ENCODE measurements at places on chromosomes 12 and 14. TPM values are rescaled to one million over a fixed set of nuclear protein-coding genes. Genes with fewer than 3 reads are reported as not detected.

Gene CCNK
- total RNA-seq: 5.0 TPM

Gene BEGAIN
- 1.3 TPM for total RNA-seq

Gene RPAP3
- total RNA-seq: 44.8 TPM

Gene FITM1
- total RNA-seq: not detected

DNA sequence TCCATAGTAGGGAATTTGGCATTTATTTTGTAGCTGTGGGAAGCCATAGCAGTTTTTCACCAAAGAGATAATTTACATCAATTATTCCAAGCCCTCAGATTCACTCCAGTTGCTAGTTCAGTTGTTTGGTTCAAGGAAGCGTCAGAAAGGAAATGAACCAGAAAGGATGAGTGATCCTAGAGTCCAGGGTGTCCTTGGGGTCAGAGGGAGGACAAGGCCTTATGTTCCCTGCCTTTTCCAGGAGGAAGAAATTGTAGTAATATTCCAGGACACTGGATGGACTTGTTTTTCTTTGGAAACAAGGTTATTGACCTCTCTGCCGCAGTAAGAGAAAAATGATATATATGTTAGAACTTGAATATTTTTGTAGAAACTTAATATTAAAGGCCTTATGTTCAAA lies 409.5 kb downstream of the RGS6 start:
- no peak for DNase-seq

- peak; percentile 17 for DNase-seq
Observed at GRCh38 chr12:101566318-101566717, 28.5 kb upstream of the MYBPC1 start.

GRCh38 chr14:20184181-20184580 lies 6.5 kb upstream of the OR11G2 start:
- no peak for DNase-seq

DNA sequence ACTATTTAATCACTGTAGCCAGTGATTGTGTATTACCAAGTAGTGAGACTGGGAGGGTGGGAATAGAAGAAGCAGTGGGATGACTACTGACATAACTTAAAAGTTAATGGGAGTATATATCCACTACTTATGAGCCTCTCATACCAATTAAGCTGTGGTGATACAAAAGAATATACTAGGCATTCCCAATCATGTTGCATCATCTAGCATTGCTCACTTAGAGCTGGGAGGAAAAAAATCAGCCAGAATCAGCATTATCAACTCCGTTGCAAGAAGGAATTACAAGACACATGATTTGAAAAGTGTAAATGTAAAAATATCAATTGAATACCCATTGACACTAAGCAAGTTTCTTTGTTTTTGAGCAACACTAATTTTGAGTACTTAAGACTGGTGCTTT lies 745 bp upstream of the PPP1R36 start:
- DNase-seq: no peak

DNA sequence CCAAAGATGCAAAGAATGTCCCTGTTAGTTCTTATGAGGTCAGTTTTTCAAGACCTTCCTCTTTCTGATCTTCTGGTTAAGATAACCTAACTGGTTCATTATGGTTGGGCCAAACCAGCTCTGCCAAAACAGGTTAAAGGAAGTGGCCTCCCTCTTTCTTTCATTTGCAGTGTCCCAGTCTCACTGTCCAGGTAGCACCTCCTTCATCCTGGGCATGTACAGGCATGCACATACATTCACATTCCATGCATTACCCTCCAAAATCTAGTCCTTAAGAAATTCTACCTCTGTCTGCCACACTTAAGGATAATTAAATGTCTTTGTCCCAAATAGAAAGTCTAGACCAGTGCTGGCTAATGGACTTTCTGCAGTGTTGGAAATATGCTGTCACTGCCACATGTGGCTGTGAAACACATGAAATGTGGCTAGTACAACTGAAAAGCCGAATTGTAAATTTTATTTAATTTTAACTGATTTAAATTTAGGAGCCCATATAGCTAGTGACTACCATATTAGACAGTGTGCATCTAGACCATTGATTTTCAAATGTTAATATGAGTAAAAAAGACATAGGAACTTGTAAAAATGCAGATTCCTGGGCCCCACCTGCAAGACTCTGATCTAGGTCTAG lies 169.3 kb downstream of the PCNX1 start:
- DNase-seq: no peak

DNA sequence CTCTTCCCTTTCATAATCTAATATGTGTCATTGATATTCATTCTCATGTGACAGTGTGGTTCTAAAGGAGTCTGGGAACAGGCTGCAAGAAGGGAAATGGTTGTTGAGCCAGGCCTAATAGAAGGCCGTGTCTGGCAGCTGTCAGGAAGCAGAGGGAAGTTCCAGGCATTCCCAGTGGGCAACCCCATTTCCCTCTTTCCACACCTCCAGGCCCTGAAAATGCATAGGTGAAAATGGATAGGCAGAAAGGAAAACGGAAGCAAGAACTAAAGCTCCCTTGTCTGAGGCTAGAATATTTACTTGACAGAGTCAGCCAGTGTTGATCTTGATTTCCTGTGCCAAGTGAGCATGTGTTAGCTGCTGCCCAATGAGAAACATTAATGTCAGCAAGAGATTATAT lies 97.7 kb downstream of the PPM1A start:
- DNase-seq: no peak

GRCh38 chr12:132506328-132507160 lies 16.6 kb downstream of the FBRSL1 start:
- DNase-seq: peak; percentile 19

DNA sequence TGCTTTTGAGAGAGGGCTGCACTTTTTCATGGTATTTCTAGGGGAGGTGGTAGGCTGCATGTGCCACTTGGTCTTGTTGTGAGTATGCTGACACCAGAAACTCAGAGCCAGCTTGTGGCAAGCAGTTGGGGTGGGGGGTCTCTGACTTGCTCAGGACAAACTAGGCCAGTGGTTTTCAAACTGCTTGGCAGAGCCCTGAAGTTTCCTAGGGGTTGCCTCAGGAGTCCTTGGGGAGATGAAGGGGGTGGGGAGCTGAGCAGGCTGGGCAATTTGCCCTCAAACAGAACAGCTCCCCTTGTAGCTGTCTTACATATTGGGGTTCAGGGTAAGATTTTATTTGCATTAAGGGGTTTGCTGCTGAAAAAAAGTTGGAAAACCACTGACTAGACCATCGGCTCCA lies 3.9 kb downstream of the BCL2L2 start:
- DNase-seq: no peak

All from A172 (cell line).